ENCODE measurements at places on chromosomes 6 and 20.

GRCh38 chr6:170098428-170099170, 192.3 kb downstream of the DLL1 start:
- no peak for DNase-seq

DNA sequence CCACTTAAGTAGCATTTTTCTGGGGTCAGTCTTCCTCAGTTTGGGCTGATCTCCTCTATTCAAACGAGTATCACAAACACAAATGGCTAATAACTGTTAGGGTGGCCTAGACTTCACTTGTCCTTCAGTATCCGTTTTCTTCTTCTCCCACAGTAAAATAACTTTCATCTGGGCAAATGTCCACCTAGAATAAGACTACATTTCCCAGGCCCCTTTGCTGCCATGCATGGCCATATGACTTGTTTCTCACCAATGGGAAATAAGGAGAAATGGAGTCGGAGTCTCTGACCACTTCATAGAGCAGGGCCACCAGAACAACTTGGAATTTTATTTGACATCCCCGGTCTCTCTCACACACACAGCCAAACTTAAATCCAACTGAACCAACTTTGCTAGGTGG, 51.4 kb downstream of the SULF2 start:
- DNase-seq, result no peak

- peak; percentile 14 for DNase-seq
These were observed 9.1 kb downstream of the ZNF292 start for GRCh38 chr6:87164506-87164905.

DNA sequence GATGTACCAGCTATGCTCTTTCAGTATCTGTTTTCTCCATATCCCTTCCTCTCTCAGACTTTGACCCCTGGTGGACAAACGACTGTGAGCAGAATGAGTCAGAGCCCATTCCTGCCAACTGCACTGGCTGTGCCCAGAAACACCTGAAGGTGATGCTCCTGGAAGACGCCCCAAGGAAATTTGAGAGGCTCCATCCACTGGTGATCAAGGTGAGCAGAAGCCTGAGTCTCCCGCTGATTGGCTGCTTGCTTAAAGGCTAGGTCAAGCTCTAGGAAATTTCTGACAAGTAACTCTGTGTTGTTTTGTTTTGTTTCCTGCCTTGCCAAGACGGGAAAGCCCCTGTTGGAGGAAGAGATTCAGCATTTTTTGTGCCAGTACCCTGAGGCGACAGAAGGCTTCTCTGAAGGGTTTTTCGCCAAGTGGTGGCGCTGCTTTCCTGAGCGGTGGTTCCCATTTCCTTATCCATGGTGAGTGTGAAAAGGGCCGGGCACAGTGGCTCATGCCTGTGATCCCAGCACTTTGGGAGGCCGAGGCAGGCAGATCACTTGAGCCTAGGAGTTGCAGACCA, 28.6 kb downstream of the C6orf89 start:
- DNase-seq, result peak; percentile 92

- DNase-seq, result no peak
These were observed 28.4 kb downstream of the COL19A1 start for GRCh38 chr6:69894578-69895347.

DNA sequence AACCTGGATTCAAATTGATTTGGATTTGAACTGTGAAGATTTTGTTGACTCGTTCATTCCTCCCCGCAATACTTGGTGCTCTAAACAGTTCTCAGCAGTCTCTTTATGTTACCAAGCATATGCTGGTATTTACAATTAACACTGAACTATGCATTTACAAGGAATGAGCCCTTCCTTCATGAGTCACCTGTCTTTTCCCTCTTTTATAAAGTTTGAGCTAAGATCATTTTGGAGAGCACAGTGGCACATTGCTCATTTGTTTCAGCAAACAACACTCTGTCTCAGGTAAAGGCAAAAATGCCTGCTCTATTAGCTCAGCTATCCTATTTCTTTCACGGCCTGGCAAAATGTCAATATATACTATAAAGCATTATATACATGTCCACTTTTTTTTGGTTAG, 285.4 kb downstream of the PHACTR1 start:
- DNase-seq, result no peak

DNA sequence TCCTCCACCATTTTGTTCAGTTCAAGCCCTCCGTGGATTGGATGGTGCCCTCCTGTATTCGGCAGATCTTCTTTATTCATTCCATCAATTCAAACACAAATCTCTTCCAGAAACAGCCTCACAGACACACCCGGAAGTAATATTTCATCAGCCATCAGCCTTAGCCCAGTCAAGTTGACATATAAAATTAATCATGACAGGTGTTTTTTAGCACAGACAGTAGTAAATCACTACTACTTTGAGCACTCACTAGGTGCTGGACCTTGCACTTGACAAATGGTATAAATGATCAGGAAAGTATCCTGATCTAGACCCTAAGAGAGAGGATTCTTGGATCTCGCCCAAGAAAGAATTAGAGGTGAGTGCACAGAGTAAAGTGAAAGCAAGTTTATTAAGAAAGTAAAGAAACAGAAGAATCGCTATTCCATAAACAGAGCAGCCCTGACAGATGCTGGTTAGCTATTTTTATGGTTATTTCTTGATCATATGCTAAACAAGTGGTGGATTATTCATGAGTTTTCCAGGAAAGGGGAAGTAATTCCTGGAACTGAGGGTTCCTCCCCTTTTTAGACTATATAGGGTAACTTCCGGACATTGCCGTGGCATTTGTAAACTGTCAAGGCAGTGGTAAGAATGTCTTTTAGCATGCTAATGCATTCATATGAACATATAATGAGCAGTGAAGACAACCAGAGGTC, 194.6 kb upstream of the LAMP5 start:
- no peak for DNase-seq

DNA sequence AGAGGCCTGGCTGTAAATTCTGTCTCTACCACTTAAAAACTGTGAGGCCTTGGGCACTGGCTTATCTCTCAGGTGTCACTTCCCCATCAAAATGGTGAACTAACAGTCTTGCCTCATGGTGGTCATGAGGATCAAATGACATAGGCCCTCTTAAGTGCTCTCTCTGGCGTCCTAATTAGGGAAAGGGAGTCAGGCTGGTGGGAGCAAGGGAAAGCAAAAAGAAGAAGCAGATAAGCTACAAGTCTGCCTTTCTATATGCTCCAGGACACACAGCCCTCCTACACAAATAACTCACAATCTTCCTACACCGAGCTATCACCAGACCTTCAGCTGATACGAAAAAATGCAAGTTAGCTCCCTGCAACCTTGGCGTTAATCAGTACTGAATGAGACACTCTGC, 19.5 kb upstream of the SLC22A16 start:
- no peak for DNase-seq

DNA sequence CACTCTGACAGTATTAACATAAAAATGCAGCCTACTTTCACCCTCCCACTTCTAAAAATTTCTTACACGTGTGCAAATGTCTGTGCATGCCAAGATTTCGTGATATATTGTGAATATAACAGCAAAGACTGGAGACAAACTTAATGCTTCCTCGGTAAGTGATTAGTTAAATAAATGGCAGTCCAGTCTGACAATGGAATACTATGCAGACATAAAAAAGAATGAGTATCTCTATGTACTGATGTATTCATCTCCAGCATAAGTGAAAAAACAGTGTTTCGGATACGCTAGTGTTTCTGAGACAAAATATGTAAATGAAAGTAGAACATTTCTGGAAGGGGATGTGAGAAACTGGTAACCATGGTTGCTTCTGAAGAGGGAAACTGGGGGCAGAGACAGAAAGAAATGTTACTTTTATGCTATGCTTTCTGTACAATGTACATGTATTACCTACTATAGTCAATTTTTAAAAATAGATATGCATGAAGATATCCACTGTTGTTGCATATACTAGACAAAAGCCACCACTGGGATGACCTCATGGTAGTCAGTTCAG, 7.0 kb downstream of the SLC22A23 start:
- DNase-seq, result no peak

DNA sequence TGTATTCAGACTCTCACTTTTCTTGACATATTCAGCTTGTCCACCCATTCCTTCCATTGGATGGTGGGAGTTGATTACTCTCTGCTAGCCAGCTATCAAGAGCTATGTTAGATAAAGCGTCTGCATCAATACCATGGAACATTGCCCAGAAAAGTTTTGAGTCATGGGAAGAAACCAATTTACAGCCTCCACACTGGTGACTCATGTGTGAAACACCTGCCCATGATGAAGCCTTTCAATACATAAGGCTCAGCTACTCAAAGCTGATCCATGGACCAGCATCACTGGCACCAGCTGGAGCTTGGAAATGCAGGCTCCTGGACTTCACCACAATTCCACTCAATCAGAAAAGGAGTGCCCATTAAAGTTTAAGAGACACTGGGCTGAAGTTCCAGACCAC, 16.1 kb downstream of the PLA2G7 start:
- peak; percentile 11 for DNase-seq

DNA sequence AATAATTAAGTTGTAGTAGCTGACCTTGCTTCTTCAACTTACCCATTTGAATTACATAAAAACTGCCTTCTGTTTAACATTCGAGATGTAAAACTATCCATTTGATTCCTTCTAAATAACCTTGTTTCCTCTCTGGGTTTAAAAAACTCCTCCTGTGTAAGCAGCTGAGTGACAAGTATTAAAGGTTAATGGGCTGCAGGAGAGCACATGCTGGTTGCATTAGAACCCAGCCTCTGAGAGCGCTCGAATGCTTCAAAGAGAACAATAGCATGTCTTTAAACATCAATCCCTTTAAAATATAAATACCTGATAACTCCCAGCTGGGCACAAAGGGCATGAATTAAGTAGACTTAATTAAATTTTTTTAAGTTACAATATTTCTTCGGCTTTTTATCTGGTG, 215.8 kb downstream of the EYA4 start:
- DNase-seq, result no peak

GRCh38 chr6:747921-748320, 55.0 kb upstream of the EXOC2 start:
- DNase-seq, result no peak

DNA sequence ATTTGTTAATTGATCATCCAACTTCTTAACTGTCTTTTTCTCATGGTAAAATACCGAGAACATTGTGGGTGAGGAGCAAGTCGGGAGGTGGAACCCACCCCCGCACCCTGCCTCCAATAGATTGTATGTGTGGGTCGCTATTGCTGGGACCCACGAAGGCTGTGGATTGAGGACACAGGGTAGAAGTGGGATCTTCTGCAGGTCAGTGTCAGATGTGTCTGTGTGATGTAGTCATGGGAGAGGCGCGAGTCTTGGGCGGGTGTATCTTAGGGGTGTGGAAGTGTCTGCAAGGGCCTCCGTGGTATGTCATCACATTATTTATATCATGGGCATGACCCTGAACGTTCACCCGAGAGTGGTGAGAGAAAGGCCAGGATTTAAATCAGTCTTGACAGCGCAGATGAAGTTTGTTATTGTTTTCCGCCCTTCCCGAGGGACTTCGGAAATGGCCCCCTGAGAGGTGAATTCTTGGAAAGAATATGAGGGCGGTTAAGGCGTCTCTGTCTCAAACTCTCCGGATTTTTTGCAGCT, 472 bp upstream of the PAQR8 start:
- no peak for DNase-seq
